ENCODE measurements at places on chromosomes 12 and 14.

- DNase-seq, result peak; percentile 23
Measured at GRCh38 chr14:58739674-58740073, 101.9 kb downstream of the DACT1 start.

- DNase-seq, result peak; percentile 41
Measured at GRCh38 chr12:49827401-49828099, 663 bp downstream of the NCKAP5L start.

DNA sequence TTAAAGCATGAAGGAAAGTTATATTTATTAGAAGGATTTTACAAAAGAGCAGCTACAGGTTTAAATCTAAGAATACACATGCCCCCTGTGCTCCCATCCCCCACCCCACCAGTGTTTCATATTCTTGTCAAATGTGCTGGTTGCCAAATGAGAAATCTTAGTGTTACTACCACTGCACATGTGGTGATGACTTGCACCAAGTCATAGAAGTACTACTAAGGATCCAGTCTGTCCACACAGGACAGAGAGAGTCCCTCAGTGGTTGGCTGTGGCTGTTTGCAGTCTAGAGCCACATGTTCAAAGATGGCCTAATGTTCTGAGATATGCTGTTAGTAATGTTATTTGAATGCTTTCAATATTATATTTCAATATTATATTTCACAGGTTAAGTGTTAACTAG, 268.8 kb downstream of the ADAMTS20 start:
- DNase-seq, result no peak

DNA sequence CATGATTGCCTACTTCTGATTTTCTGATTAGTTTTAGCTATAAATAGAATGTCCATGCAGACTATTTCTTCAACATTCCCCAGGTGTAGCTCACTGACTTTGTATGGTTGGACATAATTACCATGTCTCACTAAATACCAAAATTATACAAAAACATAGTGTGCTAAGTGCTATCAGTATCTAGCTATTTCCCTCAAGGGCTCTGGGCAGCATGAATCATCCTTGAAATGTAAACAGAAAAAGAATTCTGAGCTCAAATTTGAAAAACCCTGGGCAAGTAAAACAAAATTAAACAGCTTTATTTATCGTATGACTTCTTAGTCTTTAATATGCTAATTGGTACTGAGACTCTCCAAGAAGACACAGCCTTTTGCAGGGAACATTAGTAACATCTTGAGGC, 82.9 kb downstream of the SPATA7 start:
- DNase-seq, result no peak

DNA sequence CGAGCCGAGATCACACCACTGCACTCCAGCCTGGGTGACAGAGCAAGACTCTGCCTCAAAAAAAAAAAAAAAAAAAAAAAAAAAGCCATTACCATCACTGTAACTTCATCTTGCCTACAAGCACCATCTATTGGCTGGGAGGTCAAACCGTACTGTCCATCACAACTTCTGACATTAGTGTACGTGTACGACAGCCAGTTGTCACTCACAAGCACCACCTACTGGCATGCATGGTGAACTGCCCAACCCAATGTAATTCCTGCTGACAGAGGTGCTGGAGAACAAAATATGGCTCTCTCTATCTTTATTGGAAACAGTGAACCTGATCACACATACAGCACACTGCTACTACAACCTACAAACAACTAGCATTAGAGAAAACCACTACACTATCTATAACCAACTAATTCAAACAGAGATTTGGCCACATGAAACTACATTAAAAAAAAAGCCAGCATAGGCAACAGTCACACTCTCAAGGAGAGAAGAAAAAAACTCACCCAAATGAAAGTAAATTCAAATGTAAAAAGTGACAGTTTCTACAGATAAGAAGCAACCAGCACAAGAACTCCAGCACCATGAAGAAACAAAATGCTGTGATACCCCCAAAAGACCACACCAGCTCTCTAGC, 82.3 kb downstream of the PUS7L start:
- peak; percentile 40 for DNase-seq

DNA sequence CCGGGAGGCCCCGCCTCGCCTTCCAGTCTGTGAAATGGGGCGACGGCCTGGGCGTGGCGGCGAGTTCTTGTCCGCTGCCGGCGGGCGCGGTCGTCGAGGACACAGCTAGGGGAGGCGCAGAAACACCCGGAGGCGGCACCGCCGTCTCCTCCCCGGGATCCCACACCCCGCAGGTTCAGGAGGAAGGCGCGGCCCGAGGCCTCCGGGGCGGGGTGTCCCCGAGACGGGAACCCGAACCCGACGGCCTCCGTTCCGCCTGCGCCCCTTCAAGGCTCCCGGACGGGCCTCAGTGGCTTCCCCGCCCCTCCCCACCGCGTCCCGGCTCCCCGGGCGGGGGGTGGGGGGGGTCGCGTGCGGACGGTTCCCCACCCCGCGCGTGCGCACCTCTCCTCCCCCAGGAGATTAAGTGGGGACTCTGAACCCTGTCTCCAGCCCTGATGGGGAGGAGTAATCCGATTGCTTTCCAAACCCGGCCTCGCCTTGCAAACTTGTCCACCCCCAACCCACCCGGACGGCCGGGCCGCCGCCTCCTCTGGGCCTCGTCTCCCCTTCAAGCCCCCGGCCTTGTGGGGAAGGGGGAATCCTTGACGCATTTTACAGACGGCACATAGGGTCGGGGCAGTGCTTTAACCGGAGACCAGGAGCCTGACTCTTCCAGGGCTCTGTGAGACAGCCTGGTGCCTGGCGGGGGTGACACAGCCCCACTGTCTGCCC, 35.3 kb upstream of the ANKRD9 start:
- DNase-seq, result peak; percentile 30

DNA sequence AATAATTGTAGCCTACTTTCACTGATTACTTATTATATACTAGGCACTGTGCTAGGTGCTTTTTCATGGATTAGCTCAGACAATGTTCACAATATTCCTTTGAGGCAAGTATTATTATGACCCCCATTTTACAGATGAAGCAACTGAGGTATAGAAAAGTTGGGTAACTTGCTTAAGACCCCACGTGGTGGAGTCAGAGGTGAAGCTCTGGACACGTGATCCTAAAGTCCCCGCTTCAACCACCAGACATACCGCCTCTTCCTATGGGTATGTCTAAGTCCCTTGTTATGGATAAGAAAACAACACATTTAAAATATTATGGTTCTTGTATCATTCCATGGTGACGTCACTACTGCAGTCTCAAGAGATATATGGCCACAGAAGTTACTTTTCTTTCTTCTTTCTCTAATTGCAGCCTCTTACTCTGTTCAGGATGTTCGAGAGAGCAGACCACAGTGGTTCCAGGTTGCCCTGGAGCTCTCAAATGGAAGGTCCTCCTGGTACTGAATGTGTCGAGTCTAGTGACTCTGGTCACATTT, 157.7 kb downstream of the HELB start:
- no peak for DNase-seq

DNA sequence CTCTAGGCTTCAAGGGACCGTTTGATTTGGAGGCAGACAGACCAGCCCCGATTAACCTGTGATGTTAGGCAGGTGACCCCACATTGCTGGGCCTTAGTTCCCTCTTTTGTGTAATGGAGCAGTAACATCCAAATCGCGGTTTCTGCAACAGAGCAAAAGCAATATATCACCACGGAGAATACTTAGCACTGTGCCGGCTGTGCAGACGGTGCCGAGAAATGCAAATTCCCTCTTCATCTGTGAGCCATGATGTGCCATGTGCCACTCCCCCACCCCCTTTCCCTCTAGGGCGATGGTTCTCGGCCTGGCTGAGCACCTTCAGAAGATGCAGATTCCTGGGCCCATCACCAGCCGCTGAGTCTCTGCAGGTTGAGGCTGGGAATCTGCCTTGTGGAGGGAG, 10.9 kb downstream of the BCL7A start:
- DNase-seq, result no peak

- no peak for DNase-seq
Measured at GRCh38 chr14:65790172-65790815, 377.8 kb downstream of the FUT8 start.

- DNase-seq, result no peak
Measured at GRCh38 chr14:46573498-46573897, 78.1 kb downstream of the RPL10L start.

DNA sequence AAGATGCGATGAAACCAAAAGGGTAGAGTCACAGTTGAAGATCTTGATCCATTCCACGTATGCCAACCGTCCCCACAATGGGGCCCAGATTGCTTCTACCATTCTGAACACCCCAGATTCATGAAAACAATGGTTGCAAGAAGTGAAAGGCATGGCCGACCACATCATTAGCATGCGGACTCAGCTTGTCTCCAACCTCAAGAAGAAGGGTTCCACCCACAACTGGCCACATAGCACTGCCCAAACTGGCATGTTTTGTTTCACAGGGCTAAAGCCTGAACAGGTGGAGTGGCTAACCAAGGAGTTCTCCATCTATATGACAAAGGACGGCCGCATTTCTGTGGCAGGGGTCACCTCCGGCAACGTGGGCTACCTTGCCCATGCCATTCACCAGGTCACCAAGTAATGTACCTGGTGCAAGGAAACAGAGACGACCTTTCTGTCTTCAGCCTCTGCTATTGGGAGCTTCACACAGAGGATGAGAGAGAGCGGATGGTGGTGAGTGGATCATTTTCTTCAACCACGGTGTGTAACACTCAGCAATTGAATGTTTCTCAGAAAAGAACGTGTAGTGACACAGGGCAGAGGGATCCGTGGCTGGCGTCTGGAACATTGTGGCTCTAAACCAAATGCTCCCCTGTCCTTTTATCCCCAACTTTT, 26.8 kb upstream of the CLEC2D start:
- DNase-seq, result no peak

GRCh38 chr14:68307790-68308168, 485.1 kb downstream of the ZFP36L1 start:
- no peak for DNase-seq

DNA sequence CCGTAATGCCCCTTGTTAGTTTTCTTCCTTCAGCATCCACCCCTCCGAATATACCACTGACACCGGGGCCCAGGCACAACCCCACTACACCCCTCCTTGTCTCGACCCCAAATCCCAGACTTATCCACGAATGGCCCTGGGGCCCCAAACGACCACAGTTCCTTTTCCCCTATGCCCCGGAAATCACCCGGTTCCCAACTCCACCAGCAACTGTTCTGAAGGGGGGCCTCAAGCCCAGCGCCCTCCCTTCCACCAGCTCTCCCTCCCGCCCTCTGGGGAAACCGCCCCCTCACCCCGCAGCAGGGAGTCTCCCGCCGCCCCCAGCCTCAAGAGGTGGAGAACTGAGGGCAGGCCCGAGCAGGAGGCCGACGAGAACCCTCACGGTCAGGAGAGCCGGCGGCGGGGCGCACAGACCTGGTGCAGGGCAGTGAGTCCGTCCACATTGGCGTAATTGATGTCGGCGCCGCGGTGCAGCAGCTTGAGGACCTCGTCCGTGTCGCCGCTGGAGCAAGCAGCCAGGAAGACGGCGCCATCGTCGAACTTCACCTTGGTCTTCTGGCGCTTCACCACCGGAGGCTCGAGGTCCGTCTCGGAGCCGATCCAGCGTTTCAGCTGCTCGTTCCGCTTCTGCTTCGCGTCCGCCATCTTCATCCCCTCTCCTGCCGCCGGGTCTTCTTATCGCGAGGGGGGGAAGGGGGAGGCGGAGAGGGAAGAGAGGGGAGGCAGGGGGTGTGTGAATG, 446 bp downstream of the PPP1R12A start:
- DNase-seq, result peak; percentile 26

- DNase-seq, result no peak
Measured at GRCh38 chr14:105091054-105091516, 25.9 kb upstream of the GPR132 start.

GRCh38 chr14:101058571-101058970, 155.0 kb upstream of the RTL1 start:
- no peak for DNase-seq

DNA sequence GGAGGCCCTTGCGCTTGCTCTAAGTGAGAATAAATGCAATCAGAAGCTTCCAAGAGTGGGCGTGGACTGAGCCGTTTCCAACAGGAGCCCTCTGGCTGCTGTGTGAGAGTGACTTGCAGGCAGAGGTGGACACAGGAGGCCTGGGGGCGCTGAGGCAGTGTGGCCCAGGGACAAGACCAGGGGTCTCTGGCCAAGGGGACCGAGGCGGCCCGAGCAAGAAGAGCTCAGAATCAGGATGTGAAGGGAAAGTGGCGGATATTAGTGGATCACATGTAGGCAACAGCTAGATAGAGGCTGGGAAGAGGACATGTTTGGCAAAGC, 8.6 kb downstream of the RIMBP2 start:
- DNase-seq, result no peak

Data from inflammatory macrophage (primary cell).